Motor neuron (in vitro differentiated cells): ENCODE measurements at places on chromosomes 2 and 18. TPM values are rescaled to one million over a fixed set of nuclear protein-coding genes. Genes with fewer than 3 reads are reported as not detected.

Gene RNF25
- 30.9 and 35.0 TPM in 2 replicates for total RNA-seq

DNA sequence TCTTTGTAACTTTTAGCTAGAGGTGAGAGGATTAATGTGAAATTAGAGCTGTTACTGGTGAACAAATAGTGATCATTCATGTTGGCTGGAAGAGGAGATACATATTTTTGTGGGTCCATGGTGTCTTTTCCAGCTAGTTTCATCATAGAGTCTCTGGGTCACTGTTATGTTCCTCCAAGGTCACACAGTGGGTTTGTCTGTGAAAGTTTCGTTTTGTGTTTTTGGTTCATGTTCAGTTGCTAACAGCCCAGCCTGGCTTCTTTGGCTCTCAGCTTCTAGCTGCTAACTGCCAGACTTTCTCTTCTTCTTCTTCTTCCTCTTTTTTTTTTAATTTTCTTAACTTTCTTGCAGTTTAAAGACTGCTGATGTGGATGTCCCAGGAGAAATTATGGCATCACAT, 480.0 kb upstream of the SYT4 start:
- no peak for ATAC-seq

DNA sequence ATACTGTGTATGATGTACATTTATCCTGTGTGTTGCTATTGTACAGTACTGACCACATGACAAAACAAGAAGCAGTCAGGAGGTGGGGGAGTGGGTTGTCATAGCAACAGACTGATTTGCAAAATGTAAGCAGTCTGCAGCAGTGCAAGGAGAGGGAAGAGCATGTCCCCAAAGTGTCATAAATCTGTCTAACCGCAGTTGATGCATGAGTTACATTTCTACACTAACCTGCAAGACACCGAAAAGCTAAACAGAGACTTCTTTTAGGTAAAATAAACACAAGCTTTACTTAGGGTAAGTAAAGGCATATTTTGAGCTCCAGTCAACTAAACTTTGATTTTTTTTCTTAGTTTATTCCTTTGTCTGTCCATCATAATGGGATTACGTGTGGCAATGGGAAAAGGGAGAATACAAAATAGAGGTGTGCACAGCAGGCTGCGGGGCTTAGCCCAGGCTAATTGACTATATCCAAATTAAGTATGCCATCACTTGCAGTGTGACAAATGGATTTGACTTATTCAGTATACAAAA, 134.5 kb downstream of the MEIS1 start:
- ATAC-seq = peak; percentile 81

DNA sequence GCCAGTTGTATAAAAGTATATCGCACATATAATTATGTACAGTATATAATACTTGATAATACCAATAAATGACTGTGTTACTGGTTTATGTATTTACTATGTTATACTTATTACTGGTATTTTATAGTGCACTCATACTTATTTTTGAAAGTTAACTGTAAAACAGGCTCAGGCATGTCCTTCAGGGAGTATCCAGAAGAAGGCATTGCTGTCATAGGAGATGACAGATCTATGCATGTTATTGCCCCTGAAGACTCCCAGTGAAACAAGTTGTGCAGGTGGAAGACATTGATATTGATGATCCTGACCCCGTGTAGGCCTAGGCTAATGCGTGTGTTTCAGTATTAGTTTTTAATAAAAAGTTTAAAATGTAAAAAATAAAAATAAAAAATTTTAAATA, 20.3 kb upstream of the ASXL3 start:
- ATAC-seq = no peak

GRCh38 chr2:28155627-28156026, 237.0 kb upstream of the FOSL2 start:
- no peak for ATAC-seq

- ATAC-seq = peak; percentile 60
Observed at GRCh38 chr2:3433776-3434400, 54.4 kb downstream of the TRAPPC12 start.

Gene SP5
- 0.11 and 0.19 TPM in 2 replicates for total RNA-seq

GRCh38 chr2:210199186-210199765, 26.0 kb downstream of the ACADL start:
- no peak for ATAC-seq

- no peak for ATAC-seq
Observed at GRCh38 chr18:61169386-61169785, 163.8 kb upstream of the CDH20 start.

Gene ANXA4
- 48.2 and 48.5 TPM in 2 replicates for total RNA-seq

Gene GRB14
- 5.5 and 7.0 TPM in 2 replicates for total RNA-seq

- ATAC-seq = no peak
Observed at GRCh38 chr2:212922701-212923100, 228.7 kb downstream of the IKZF2 start.

Gene ARHGEF4
- 36.9 and 42.6 TPM in 2 replicates for total RNA-seq

DNA sequence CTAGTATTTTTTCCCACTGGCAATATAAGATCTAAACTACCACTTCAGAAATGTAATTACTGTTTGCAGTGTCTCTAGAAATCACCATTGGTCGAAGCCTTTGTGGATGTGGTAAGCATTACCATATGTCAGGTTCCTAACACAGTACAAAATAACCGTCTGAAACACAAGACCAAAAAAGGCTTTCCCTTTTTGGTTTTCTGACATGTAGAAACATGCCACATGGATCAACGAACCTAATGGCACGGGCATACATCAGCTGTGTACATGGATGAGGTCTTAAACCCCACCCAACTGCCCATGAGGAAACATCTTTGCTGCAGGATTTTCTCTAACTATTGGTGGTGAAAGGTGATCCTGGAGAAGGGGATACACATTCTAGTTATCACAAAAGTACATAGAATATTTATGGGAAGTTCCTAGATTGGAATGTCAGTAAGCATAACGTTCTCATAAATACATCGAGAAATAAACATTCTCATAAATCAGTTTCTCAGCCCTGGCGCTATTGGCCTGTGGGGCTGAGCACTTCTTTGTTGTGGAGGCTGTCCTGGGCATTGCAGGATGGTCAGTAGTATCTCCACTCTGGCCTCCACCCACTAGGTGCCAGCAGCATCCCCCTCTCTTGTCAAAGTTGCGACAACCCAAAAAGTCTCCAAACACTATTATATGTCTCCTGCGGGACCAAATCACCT, 9.0 kb downstream of the VIT start:
- no peak for ATAC-seq

- ATAC-seq = no peak
Observed at GRCh38 chr18:9659499-9660375, 45.4 kb upstream of the PPP4R1 start.

- ATAC-seq = no peak
Observed at GRCh38 chr2:219766658-219767057, 139.2 kb downstream of the SLC4A3 start.

DNA sequence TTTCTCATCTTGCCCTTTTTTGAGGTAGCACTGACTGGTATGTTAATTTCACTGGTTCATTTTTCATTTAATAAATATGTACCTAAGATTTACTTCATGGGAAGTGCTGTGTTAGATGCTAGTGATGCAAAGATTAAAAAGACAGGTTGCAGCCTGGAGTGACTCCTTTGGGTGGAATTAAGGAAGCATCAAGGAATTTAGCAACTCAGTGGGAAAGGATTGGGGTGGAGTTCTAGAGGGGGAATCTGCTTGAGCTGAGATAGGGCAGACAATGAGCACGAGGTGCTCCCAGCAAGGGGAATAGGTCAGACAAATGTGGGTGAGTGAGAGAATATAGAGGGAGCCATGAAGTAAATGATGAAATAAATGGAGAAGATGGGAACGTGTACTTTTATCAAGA, 57.0 kb downstream of the LYPD6 start:
- ATAC-seq = no peak

Gene IAH1
- 16.1 and 17.9 TPM in 2 replicates for total RNA-seq

- ATAC-seq = no peak
Observed at GRCh38 chr2:132549935-132550670, 119.9 kb downstream of the LYPD1 start.

GRCh38 chr2:126916744-126917143, 18.1 kb downstream of the TEX51 start:
- ATAC-seq = no peak

DNA sequence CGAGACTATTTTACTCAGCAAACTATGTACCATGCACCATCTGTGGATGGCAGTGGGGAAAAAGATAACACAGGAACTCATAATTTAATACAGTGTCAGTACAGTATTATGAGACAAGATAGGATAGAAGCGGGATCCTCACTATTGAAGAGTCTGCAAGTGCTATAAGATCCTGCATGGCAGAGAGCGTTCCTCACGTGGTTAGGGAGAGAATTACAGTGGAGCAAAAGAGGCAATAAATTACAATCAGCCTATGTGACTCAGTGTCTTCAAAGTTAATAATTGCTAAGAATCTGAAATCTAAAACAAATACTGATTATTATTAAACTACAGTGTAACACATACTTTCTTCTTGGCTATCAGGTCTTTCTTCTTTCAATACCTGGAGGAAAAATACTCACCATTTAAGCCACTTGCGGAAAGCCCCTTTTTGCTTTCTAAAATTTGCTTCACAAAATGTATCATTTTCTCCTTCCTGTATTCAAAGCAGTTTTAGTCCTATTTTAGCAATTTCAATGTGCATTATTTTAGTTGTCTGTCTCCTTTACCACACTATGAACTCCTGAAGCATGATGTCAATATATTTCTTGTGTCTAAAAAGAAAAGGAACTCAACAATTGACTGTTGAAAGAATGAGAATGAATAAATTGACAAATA, 342.9 kb downstream of the SPAG16 start:
- no peak for ATAC-seq

DNA sequence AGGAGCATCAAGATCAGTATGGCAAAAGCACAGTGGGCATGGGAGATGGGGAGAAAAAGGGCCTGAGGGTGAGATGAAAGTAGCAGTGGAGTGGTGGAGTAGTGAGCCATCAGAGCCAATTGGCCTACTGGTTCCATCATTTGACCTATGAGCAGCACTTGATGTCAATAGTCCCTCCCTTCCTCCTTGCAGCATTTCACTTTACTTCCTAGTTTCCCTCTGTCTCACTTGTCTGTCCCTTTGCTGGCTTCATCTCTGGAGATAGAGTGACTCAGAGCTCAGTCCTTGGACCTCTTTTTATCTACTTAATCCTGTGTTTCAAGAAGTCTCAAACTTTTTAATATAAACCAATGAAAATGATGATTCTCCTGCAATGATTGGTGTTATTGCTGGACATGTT, 32.1 kb downstream of the FBXO48 start:
- ATAC-seq = no peak

Gene SCLY
- 15.0 TPM in 2 replicates for total RNA-seq

Gene WDR43
- 80.8 and 91.5 TPM in 2 replicates for total RNA-seq

DNA sequence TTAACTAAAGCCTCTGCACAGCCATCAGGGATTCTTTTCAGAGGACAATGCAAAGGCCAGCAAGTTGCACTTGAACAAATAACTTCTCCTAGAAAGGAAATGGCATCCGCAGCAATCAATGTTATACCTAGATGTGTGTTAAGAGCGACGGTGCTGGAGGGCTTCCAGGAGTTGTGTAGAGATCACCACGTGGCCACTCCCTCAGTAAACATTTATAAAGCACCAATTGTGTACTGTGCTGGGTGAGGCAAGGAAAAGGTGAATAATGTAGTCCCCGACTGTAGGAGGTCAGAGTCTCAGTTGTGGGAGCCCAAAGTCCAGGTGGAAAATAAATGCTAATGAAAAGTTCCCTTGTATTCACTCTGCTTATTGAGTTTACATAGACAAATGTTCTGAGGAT, 135.0 kb downstream of the ALK start:
- no peak for ATAC-seq

GRCh38 chr2:121360566-121361300, 75.7 kb upstream of the TFCP2L1 start:
- ATAC-seq = no peak

GRCh38 chr18:33906046-33906445, 318.7 kb downstream of the NOL4 start:
- no peak for ATAC-seq

- ATAC-seq = no peak
Observed at GRCh38 chr2:241956521-241957110, 87.1 kb downstream of the RTP5 start.

Gene RAB17
- total RNA-seq = 0.09 and 0.52 TPM in 2 replicates

DNA sequence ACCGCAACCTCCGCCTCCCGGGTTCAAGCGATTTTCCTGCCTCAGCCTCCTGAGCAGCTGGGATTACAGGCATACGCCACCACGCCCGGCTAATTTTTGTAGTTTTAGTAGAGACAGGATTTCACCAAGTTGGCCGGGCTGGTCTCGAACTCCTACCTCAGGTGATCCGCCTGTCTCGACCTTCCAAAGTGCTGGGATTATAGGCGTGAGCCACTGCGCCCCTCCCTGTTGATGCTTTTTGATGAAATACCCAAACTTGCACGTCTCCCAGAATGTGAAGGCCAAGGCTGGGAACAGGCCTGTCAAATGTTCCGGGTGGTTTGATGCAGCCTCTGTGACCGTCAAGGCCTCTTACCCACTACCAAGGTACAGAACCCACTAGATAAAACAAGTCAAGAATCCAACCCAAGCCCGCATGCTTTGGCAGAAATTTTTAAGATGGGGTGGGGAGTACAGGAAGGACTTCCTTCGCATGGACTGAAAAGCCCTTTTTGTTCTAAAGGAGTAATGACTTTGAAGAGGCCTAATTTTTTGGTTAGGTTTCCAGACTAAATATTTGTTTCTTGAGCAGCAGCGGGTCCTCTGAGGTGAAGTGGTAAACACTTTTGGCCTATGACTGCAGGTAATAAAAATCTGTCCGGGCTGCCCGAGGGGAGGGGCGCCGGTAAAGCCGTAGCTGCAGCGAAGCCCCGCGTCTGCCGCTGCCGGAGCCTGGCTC, 3.7 kb upstream of the EVX2 start:
- ATAC-seq = no peak

DNA sequence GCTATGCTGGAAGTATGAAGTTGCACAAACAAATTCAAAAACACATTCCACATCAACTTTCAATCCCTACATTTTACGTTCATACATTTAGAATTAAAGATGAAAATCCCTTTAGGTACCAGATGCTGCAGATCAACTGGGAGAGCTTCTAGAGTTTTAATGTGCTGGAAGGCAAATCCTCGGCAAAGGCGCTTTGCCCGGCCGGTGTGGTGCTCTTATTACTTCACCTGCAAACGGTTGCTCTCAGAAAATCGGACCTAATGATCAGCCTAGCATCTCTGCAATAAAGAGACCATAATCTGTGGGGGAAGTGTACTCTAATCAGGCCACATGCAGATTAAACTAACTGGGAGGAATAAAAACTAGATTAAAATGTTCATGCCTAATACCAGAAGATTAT, 513.8 kb downstream of the ZEB2 start:
- no peak for ATAC-seq

DNA sequence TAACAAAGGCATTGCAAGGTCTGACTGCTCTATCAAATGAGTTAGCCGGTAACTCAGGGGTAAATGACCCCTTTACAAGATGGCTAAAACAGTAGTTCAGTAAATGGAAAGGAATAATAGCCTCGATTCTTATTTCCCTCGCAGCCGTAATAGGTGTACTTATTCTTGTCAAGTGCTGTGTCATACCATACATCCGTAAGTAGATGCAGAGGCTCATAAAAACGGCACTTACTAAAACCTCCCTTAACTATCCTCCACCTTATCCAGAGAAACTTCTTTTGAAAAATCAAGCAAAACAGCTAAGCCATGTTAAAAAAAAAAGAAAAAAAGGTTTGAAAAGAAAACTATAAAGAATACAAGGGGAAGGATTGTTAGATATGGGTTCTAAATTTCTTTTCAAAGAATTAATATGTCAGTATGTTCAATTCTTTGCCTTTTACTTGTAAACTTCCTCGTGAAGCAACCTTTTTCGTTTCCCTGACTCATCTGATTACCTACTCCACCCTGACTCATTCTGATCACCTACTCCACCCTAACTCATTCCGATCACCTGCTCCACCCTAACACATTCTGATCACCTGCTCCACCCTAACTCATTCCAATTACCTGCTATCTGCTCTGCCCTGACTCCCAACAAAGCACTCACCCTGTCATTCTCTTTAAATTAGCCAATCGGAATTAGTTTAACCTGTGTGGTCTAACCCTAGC, 127.5 kb downstream of the SPAG16 start:
- no peak for ATAC-seq
